Stimulated activated CD4-positive, alpha-beta T cell treated with anti-CD3 and anti-CD28 coated beads, Interleukin-2, amount 100 ng/mL, for 4 hours (primary cell): ENCODE measurements at places on chromosomes 6 and 20.
A peak's percentile ranks its signal among the peaks of the same experiment; 100 is the strongest.

- DNase-seq: peak; percentile 45
Measured at GRCh38 chr6:29628419-29629281, 4.3 kb downstream of the GABBR1 start.

DNA sequence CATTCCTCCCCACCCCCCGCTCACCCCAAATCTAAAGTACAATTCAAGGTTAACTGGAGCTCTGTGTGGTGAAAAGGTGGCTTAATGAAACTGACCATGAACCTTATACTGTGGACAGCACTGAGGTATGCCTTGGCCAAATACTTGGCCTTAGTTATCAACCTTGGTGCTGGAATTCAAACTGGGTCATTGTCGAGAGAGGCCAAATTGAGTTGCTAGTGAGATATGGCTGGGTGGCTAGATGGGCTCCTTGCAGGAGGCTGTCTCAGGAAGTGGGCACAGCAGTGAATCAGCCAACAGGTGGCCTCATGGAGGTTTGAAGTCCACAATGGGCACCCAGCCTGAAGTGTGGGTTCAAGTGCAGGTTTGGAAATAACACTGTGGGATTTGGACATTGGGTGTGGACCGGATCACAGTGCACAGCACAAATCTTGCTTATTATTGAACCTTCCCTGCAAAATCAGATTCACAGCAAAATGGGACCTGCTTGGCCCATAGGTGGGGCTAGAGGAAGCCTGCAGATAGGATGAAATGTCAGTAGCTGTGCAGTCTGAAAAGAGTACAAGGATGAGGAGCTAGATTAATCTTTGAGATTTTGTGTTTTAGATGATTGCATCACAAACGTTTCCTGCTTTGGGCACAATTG lies 5.6 kb upstream of the BTBD3 start:
- DNase-seq: no peak

DNA sequence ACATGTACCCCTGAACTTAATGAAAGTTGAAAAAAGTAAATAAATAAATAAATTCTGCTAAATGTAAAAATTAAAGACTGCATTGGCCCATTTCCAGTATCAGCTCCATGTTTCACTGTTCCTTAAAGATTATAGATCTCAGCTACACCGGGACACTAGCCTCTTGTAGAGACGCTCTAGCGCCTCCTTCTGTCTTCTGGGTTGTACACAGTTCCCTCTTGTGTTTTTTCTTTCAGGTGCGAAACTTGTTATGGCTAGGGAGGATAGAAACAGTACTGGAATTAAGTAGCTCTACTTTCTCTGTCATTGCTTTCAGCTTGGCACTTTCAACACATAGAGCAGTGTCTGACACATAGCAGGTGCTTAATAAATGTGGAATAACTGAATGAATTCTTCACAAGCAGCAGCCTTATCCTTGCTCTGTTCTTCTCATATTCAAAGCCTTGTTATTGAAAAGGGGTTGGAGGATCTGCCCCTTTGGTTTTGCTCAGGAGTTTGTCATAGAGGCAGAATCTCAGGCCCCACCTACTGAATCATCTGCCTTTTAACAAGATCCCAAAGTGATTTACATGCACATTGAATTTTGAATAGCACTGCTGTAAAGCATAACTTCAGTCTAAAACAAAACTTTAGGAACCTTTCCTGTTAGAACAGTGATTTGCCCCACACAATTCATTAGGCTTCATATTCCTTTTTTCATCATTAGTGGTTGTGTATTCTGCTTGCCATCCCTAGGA lies 92.3 kb downstream of the FIG4 start:
- DNase-seq: no peak

- DNase-seq: no peak
Measured at GRCh38 chr20:24634855-24635254, 165.4 kb downstream of the SYNDIG1 start.

DNA sequence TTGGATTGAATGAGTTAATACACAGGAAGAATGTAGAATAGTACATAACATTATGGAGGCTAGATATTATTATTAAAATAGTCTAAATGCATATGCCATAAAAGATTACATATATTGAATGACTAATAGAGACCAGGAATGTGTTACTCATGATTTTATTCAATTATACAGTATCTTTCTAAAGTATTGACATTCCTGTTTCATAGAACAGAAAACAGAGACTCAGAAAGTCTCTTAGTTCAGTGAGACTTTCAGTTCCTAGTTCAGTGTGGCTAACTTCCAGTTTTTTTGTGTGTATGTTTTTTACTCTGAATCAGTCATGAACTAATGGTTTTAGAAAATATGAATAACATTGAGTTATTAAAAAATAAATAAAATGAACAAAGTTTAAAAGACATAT lies 34.6 kb upstream of the TMEM244 start:
- no peak for DNase-seq

- no peak for DNase-seq
Measured at GRCh38 chr6:134703206-134703605, 246.7 kb downstream of the ALDH8A1 start.

DNA sequence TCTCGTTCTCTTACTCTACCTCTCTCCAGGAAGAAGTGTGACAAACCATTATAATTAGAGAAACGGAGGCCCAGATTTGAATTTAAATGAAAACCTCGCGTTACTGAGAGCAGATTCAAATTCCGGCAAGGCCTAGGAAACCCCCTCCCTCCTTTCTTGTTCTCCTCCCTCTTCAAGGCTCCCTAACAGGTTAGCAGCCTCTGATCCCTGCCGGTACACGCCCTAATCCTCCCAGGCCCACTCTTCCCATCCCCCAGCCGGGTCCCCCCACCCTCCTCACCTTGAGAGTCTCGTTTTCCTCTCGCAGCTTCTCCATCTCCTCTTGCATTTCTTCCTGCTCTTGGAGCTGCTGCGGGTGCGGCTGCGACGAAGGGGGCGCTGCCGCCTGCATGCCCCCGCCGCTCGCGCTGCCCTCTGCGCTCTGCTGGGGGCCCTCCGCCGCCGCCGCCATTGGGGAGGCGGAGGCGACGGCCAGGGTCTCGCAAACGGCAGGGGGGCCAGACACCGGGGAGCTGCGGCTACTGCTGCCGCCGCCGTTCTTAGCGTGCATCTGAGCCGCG lies 3.8 kb downstream of the MTCL3 start:
- DNase-seq: no peak

GRCh38 chr6:55141611-55142010 lies 32.7 kb upstream of the HCRTR2 start:
- no peak for DNase-seq

- no peak for DNase-seq
Measured at GRCh38 chr6:139882977-139883728, 508.7 kb upstream of the CITED2 start.

GRCh38 chr20:58897488-58897887 lies 45.0 kb downstream of the GNAS start:
- no peak for DNase-seq

DNA sequence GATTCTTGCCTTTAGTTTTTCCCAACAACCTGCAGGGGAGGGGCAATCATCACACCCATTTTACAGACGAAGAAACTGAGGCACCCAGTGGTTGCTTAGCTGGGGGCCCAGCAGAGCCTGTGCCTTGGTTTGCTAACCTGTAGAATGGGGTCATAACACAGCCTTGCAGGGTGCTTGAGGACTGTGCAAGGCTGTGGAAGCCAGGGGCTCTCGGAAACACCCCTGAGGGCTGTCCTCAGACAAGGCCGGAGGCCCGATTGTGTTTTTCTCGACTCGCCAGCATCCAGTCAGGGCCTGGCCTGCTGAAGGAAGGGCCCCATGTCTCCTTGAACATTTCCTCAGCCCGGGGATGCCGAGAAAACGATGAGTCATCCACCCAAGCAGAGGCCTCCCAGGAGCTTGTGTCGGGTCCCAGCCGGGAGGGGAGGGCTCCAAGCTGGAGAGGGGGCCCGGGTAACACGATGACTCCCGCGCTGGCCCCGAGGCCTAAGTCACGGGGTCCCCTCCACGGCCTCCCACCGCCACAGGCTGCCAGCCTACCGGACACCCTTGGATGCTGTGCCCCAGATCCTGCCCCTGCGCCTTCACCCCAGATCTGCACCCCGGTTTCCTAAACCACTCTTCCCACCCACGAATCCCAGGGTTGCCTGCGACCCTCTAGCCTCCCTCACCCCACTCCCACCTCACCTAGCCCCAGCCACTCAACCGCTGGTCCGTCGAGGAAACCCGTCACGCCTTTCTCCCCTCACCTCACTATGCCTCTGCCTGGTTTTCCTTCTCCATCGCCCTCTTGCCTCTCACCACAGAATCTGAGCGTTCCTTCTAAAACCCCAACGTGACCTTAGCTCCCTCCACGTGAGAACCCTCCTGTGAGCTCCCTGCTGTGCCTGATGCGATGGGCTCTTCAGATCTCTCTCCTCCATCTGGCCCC lies 10.6 kb downstream of the NOL4L start:
- DNase-seq: no peak

GRCh38 chr6:106918115-106918514 lies 56.4 kb downstream of the CD24 start:
- no peak for DNase-seq

DNA sequence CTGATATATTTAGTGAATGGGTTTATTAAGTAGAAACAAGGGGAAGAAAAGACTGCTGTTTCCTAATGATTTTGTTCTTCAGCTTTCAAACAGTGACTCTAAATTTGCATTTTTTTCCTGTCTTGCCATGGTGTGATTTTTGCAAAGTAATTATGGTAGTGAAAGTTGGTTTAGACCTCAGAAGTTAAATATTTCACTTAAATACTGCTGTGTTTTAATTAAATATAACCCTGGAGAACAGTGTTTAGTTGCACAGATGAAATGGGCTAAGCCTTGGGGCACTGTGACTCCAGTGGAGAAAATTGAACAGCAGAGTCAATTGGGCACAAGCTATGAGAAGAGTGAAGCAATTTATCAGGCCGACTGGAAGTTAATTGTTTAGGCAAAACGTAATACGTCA lies 111.1 kb upstream of the MCHR2 start:
- DNase-seq: no peak

DNA sequence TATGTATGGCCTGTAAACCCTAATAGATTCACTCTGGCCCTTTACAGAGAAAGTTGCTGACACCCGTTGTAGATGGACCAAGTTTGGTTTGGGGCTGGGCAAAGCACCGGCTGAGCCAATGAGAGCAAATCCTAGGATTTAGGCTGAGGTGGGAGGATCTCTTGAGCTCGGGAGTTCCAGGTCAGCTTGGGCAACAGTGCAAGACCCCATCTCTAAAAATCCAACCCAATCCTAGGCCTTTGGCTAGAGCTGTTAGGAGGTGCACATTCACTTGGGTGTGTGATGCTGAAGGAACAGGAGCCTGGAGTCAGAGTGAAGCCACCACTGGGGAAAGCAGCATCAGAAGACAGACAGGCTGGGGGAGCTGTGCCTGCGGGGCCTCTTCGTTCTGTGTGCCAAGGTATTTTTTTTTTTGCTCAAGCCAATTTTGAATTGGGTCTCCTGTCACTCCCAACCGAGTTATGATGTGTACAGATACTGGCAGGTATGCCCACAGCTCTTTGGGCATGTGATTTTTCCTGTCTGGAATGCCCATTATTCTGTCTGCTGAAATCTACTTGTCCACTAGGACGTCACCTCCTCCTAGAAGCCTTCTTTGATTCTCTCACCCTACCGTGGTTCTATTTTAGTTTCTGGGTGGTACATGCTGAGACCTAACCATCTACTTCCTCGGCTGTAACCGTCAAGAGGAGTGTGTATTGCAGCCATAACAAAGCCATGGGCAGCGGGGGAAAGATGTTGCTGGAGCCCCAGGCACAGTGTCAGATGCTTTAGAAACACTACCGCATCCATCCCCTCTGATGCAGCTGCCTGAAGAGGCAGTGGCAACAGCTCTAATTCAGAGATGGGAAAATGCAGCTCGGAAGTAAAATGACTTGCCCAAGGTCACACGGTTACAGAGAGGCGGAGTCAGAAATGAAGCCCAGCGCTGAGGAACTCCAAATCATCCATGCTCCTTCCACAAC lies 54.0 kb downstream of the TTI1 start:
- DNase-seq: no peak

DNA sequence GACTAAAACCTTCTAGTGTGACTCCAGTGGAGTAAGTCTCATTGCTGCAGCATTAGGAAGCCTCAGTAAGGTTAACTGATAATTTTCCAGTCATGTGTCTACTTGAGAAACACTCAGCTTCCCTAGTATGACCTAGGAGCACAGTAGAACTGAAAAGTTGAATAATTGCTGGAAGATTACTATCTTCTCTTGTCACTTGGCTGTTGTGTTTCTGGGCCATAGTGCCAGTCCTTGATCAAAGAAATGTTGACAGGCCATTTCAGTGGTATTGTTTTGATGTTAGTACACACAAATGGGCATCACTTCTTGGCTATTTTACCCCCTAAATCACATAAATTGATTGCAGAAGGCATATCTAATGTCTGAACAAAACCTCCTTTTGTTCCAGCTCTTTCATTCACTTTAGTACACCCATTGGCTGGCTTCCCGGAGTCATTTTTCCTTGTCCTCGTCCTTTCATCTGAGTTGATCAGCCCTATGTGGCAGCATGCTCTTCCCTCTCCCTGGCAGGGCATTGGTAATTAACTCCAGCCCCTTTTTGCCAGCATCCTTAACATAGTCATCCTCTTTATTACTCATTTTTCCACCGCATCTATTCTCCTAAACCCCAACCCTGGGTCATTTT lies 6.0 kb downstream of the ENPP3 start:
- no peak for DNase-seq

DNA sequence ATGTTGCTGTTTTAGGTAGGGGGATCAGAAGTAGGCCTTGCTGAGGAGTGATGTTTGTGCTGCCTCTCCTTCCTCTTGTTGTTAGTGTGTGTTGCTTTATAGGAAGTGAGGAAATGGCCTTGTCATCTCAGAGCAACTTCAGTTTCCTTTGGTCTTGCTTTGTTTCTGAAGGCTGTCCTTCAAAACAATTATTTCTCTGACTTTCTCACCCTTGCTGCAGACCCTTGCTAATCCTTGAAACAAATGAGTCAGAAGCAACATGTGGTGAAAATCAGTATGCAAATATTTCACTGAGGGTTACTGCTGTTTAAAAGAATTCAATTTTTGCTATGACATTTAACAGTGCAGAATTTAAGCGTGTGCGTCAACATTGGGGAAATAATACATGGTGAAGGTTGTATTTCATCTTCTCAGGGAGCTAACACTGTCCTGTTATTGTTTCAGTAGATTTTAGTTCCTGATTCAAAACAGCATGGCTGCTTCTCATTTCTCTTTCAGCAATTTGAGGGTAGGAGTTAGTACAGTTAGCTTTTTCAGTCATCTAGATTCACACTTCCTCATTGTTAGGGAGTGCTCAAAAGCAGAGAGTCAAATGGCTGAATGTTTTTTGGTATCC lies 13.8 kb downstream of the RNF144B start:
- no peak for DNase-seq

DNA sequence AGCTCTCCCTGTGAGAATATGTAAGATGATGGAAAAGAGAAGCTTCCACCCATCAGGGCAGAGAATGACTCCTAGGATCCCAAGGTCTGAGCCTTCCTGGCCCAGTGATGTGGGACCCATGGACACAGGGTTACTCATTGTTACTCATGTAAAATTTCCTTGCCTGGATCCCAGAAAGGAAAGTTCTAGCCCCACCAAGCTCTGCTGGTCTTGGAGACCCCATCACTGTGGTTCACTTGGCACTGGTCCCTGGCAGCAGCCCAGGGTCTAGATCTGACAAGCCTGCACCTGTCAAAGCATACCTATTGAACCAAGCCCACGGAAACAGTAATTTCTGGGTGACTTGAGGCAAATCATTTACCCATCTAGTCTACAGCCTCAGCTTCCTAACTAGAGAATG lies 22.1 kb downstream of the MDGA1 start:
- DNase-seq: no peak

GRCh38 chr6:160967833-160968232 lies 23.7 kb upstream of the MAP3K4 start:
- no peak for DNase-seq

- no peak for DNase-seq
Measured at GRCh38 chr20:15253431-15253830, 916.0 kb upstream of the FLRT3 start.
